Astrocyte of the spinal cord (primary cell): ENCODE measurements at places on chromosomes 3 and 15.

GRCh38 chr3:98325055-98325454 lies 28.6 kb upstream of the OR5K4 start:
- no peak for DNase-seq

- DNase-seq, result no peak
Measured at GRCh38 chr3:196357905-196358304, 19.7 kb upstream of the TM4SF19 start.

DNA sequence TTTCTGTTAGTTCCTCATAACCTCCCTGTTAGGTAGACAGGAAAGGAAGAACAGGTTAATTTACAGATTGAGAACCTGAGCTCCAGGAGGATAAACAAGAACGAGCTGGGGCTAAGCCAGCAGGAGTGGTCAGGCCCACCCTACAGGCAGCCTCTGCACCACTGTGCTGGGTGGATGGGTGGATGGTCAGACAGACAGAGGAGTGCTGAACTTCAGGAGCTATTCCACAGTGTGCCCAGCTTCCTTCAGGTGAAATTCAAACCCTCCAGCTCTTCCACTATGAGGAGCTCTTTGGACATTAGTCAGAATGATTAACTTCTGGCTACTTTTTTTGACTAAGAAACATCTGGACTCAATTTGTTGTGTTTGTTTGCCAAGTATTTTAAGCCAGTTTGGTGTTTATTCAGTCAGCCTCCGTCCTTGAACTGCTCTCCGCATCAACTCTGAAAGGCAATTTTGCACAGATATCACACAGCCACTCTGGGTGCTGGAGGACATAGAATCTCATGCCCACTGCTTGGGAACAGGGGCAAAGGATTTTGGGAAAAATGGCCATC lies 361.9 kb downstream of the CLSTN2 start:
- peak; percentile 37 for DNase-seq

- DNase-seq, result peak; percentile 61
Measured at GRCh38 chr3:143627336-143627735, 220.9 kb downstream of the SLC9A9 start.

- DNase-seq, result no peak
Measured at GRCh38 chr3:11509173-11510000, 134.3 kb downstream of the VGLL4 start.

GRCh38 chr3:78845605-78846004 lies 922.2 kb downstream of the ROBO1 start:
- DNase-seq, result no peak

DNA sequence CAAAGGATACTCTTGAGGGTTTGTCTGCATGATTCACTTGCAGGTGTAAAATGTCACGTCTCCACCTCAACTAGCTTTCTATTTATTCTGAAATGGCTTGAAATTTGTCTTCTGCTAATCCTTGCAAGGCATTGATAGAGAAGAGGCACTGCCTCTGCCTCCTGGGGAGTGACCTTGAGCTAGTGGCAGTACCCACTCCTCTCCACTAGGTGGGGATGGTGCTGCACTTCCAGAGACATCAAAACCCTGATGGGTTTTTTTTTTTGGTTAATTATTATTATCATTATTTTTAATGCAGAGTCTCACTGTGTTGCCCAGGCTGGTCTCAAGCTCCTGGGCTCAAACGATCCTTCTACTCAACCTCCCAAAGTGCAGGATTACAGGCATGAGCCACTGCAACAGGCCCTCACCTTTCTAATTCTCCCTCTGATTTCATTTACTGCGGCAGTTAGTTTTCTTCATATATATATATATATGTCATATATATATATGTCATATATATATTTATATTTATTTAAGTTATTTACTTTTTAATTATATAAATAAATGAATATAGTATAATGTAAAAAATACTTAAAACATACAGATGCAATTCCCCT lies 117.6 kb upstream of the EIF1B start:
- DNase-seq, result peak; percentile 50

DNA sequence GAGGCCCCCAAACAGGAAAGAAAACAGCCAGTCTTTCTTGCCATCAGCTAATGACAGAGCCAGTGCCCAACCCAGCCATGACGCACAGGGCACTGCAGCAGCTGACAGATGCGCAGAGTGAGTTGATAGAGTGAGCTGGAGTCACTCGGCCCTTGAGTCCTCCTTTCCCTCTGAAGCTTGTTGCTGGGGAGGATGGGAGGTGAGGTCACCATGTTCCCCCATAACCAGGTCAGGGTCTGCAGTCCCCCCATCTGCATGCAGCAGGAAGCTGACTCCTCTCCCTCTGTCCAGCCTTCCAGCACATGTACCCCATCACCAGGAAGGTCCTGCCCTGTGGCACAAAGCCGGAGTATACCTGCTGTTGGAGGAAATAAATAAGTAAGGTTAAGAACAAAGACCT lies 174.6 kb downstream of the ABHD5 start:
- no peak for DNase-seq

DNA sequence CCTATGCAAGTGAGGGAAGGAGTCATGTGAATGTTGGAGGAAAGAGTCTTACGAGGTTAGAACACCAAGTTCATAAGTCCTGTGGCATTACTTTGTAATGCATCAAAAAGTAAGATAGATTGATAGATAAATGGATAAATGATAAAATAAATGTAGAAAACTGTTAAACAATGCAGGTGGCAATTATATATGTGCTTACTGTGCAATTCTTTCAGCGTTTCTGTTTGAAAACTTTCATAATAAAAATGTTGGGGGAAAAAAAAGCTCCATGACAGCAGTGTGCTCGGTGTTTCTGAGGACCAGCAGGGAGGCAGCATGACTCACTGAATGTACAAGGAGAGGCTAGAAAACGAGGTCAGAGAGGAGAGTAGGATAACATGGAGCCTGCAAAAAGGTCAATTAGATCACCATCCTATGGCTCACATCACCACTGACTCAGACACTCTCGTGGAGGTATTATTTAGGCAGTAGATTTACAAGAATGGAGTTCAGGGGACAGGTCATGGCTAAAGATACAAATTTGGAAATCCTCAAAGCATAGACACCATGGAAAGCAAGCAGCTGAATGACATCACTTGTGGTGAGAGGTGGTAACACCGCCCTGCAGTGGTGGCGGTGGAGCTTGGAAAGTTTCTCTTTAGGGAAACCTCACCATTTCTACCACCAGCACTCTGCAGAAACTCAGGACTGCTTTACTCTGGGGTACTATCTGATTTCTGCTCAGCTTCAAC lies 219.8 kb downstream of the CTNNB1 start:
- peak; percentile 97 for DNase-seq

GRCh38 chr15:99168601-99169580 lies 64.0 kb downstream of the SYNM start:
- DNase-seq, result no peak

DNA sequence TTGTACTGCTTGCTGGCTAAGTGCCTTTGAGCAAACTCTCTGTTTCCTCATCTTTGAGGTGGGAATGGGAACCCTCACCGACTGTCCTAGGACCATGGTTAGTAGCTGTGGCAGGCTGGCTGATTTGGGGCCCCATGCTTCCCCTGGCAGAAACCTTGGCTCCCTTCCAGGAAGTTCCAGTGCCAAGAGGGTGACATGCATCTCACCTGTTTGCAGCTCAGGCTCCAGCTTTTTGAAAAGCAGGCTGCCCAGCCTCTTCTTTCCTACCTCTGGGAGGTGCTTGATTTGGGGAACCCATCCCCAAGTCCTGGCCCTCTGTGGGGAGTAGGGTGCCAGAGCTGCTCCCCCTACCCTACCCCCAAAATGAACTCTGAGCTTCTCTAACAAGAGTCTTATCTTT lies 50.8 kb downstream of the RAB11A start:
- DNase-seq, result no peak

DNA sequence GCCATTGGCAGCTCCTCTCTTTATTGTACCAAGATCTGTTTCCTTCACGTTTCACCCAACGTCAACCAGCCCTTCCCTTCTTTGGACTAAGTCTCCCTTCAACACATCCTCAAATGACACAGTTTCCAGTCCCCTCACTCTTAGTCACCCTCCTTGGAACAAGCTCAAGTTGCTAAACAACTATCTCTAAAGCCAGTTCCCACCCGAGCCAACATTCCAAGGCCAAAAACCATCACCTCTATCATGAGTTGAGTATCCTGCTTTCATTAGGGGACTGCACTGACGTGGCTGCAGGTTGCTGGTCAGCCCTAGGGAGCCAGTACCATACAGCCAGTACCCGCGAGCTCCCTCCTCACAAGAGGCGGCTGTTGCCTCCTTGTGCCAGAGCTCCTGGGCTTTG lies 73.8 kb downstream of the LIPC start:
- DNase-seq, result no peak

DNA sequence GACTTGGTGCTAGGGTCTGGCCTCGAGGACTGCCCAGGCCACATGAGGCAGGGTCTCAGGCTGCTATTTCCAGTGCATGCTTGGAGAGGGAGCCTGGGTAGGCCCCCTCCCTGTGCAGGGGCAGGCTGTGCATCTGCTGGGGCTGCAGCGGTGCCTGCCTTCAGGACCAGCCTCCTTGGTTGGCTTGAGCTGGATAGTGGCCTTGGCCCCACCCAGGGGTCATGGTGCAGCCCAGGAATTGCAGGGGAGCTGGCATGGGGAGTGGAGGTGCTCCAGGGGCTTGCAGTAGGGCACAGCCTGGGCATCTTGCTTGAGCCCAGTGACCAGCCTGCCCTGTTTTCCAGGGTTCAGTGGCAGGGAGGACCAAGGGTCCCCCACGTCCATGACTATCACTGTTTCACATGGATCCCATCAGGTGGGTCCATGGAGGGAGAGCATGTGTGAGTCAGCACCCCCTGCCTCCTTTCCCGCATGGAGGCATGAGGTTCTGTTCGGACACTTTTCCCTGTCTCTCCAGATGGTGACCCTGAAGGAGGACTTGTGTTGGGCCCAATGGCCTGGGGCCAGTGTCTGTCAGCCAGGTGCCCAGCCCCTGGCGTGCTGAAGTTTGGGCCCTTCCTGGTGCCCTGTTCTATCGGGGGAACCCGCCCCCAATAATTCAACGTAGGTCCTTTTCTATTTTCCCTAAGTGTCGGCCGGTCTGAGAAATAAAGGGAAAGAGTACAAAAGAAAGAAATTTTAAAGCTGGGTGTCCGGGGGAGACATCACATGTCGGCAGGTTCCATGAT lies 218.6 kb downstream of the SNRPN start:
- DNase-seq, result no peak

DNA sequence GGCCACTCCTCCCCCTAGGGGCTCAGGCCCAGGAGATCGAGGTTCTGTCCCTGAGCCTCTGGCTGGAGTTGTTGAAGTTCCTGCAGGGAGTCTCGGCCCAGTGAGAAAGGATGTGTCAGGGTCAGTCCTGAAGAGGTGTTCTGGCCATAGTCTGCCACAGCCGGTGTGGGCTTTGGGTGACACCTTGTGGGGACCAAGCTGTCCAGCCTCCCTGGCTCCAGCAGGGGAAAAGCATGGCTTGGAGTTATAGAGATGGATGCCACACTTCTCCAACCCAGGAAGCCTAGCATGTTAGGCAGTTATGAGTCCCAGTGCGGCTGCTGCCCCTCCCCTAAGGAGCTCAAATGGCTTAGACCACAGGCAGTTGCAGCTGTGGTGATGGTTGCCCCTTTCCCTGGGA lies 945.6 kb upstream of the GBE1 start:
- no peak for DNase-seq

DNA sequence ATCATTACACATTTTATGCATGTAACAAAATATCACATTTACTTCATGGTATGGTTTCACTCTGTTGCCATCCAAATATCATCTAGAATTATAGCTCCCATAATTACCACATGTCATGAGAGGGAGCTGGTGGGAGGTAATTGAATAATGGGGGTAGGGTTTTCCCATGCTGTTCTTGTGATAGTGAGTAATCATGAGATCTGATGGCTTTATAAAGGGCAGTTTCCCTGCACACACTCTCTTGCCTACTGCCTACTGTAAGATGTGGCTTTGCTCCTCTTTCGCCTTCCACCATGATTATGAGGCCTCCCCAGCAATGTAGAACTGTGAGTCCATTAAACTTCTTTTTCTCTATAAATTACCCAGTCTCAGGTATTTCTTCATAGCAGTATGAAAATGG lies 123.4 kb downstream of the SATB1 start:
- DNase-seq, result no peak

DNA sequence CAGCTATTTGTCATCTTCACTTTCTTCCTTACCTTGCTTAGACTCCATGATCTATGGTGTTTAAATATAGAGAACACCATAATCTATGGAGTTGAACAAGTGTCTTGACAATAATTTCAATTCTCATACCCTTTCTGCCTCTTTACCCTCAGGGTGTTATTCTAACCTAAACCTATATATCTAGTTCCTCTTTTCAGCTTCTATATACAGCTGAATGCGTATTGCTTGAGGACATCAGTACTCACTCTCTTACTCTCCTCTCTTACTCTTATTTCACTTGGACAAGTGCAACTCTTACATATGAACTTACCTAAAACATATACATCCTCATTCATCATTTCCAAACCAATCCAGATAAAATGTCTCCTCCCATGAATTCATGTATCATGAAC lies 187.1 kb downstream of the RAP2B start:
- no peak for DNase-seq

GRCh38 chr3:149879872-149880271 lies 66.9 kb downstream of the RNF13 start:
- peak; percentile 72 for DNase-seq

- no peak for DNase-seq
Measured at GRCh38 chr3:73874606-73875369, 250.0 kb upstream of the PDZRN3 start.

GRCh38 chr3:188154809-188155574 lies 1.0 kb downstream of the LPP start:
- no peak for DNase-seq

DNA sequence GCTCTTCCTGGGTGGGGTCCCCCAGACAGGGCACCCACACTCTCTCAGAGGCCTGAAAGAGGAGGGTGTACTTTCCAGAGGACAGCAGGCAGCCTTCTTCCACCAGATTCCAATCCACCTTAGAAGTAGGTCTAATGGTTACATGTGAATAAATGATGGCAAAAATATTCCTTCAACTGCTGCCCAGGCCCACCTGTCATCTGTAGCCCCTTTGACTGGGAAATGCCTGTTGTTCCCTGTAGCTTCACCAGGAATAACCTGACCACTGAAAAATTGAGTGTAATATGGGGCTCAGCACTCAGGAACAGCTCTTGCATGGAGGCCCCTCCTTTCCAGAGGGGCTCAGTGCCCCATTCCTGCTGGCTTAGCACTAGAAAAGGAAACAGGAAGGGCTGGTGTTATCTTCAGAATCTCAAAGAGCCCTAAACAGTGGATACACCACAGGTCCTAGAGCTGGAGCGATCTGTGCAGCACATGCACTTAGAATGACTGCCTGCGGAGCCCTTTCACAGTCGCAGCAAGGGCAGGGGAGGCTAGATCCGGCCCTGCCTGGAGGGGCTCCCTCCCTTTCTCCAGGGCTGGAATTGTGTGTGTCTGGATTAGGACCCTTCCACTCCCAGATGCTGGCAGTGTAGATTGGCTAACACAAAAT lies 32.1 kb downstream of the SLC22A14 start:
- DNase-seq, result no peak
